Kasumi-1 (cell line): ENCODE measurements at places on chromosomes 5 and 9.

DNA sequence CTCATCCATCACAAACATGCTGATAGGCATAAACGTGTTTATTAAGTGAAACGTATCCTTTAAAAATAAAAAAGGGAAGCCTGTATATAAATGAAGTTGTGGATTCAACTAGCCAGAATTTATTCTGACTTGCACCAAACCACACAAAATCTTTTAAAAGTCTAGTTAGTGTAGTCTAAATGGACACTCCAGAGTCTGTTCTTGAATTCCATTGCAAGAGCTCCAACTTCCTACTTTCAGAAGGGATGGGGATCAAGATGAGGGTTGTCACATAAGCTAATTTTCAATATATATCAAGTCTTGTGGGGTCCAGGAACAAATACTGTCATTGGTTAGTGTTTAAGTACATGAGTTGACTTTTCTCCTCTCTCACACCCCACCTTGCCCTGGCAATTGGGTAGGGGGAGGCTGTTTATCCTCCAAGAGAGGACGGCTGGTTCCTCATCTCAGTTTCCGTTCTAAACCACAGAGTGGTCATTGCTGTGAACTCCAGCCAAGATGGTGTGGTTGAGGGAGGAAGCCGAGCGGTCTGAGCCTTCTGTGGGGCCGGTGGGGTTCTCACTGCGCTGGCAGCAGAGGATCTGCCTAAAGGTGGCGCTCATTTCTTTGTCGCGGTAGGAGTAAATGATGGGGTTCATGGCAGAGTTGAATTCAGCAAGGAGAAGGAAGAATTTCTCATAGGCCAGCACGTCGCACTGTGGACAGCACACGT lies 163.2 kb downstream of the LPAR1 start:
- peak; percentile 91 for DNase-seq

- no peak for DNase-seq
These were observed 106.7 kb upstream of the SH3GL2 start for GRCh38 chr9:17472126-17472525.

DNA sequence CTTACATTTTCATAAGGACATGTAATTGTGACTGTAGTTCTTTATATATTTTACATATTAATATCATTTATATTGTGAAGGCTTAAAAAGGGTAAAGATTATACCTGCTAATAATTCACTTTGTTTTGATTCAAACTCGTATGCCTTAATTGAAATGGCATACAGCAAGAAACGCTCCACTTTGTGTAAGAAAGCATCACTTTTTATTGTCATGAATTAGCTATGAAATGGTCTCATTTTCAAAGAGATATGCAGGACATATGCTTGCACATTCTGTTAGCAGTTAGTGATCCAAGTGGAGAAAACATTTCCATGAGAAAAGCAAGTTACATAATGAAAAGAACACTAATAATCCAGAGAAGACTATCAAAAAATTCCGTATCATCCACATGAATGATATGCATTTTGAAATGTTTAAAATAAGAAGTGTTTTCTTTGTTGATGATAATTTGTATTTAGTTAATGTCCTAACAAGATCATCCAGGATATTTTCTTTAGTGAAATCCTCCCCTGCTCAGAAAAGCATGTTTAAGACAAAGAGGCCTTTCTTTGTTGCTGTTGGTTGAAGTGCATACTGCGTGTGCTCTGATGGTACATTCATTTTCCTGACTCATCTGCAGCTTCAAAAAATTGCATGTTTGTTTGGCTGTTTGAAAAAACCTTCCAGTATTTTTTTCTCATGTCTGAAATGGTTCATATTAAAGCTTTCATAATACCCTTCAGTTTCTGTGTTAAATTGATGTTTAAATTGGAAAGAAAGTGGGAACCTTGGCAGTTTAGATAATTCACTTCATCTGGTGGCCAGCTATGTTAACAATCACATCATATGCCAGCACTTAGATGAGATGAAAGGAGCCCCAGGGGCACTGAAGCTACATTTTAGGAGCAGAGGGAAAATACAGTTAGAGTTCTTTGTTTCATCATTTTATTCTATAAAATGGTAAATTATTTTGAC lies 242.2 kb downstream of the CSNK1G3 start:
- no peak for DNase-seq

DNA sequence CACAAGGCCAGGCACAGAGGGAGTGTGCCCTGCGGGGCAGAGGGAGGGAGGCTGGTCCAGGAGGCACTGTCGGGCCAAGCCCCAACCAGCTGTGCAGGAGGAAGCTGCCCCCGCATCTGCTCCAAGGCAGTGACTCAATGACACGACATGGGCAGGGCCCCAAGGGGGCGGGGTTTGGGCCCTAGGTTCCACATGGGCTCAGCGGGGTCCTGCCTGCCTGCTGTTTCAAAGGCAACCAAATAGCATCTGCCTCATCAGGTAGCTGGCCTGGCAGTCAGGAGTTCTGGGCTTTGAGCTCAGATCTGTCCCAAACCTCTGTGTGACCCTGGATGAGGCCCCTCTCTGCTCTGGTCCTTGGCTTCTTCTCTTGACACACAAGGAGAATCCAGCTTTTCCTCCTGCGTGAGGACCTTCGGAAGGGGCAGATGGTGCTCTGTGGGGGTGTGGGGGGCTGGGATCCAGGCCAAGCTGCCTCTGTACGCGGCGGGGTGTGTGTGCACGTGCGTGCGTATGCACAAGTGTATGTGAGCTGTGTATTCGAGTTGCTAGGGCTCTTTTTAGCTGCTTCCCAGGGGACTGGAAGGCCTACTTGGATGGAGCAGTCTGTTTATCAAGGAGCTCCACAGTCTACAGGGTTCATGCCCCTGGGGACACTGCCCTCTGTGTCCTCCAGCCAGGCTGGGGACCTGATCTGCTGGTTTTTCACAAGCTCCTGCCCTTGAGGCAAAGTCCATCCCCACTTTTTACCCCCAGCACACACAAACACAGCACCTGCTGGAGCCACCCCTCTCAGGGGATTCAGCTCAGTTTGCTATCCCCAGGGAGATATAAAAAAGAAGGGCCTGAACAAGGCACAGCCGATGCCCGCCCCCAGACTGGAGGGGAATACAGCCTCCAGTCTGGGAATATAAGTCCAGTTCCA lies 138.9 kb downstream of the RGS3 start:
- DNase-seq, result peak; percentile 80

DNA sequence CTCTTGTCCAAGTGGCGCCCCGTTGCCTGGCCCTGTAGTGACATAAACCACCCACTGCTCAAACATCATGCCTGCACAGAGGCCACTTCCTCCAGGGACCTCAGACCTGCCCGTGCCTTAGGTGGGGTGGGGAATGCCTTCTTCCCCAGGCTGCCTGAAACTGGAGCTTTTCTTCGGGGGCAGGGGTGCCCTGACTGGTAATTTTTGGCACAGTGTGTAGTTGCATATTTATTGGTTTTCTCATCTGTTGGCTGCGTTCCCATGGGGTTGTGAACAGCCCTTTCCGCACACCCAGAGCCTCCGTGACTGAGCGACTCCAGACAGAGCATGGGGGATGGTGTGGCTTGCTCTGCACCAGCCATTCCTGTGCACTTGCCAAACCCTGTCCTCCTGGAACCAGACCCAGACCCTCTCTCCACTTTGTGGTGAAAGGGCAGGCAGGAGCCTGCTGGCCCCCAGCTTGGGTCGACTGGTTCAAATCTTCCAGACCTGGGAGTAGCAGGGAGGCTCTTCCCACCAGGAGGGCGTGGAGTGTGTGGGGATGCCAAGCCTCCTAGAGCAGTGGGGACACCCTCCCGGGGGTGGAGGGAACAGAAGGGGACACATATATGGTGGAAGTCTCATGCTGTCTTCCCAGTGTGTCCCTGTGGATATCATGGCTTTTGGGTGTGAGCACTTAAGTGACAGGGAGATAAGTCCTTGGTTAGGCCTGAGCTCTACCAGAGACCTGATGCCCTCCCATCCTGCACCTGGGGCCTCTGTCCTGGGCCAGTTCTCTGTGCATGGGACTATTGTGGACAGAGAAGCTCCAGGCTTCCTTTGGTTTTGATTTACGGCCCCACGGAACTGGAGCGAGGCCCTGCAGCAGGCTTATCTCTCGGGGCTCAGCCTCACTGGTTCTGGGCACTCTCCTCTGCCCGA lies 39.6 kb downstream of the WNK2 start:
- no peak for DNase-seq

- DNase-seq, result no peak
These were observed 164.4 kb upstream of the PANK3 start for GRCh38 chr5:168743617-168744016.

- no peak for DNase-seq
These were observed 84.2 kb downstream of the THBS4 start for GRCh38 chr5:80119372-80119771.

DNA sequence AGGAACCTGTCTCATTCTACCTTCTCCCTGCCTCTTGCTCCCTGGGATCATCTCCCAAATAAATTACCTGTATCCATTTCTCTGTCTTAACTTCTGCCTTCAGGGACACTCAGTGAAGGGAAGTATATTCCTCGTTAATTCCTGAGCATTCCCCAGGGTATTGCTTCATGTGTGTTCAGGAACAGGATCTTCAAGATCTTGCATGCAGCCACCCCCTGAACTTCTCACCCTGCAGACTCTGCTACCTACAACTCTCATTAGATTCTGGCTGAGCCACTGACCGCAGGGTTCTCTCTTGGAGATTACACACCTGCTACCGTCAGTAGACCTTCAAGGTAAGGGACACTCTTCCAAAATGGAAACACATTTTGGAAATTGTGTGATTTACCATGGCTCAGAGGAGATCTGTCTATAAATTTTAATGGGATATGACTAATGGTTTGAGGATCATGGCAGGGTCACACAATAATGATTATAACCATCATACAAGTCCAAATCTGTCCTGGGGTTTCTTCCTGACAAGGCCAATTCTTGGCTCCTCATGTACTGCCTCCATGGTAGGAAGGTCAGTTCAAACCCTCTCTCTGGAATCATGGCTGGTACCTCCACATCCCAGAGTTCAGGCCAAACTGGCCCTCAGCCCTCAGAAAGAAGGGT lies 38.9 kb upstream of the UGCG start:
- no peak for DNase-seq
